Adipocyte (in vitro differentiated cells): ENCODE measurements at places on chromosomes 16 and 17.

GRCh38 chr17:56447171-56447570 lies 146.3 kb upstream of the NOG start:
- DNase-seq: no peak

DNA sequence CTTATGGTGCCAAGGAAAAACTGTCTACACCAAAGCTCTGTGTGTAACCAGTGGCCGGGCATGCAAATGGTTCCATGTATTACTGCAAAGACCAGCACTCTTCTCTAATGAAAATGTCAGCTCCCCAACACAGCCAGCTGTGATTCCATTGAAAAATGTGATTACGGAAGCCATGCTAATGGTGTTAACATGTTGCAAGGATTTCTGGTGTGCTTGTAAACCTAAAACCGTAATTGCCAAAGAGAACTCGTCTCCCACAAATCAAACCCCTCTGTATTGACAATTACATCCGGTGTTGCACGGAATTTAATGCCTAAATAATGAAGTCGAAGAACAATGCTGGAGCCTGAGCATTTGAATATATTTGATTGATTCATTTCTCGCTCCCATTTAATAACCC lies 351.7 kb downstream of the NPIPA8 start:
- DNase-seq: no peak

- peak; percentile 94 for DNase-seq
These were observed 21.8 kb downstream of the ITGB3 start for GRCh38 chr17:47275245-47275984.

- DNase-seq: peak; percentile 77
These were observed 6.2 kb upstream of the DUSP14 start for GRCh38 chr17:37483311-37484039.

GRCh38 chr16:24516900-24517669 lies 22.3 kb upstream of the RBBP6 start:
- peak; percentile 95 for DNase-seq

DNA sequence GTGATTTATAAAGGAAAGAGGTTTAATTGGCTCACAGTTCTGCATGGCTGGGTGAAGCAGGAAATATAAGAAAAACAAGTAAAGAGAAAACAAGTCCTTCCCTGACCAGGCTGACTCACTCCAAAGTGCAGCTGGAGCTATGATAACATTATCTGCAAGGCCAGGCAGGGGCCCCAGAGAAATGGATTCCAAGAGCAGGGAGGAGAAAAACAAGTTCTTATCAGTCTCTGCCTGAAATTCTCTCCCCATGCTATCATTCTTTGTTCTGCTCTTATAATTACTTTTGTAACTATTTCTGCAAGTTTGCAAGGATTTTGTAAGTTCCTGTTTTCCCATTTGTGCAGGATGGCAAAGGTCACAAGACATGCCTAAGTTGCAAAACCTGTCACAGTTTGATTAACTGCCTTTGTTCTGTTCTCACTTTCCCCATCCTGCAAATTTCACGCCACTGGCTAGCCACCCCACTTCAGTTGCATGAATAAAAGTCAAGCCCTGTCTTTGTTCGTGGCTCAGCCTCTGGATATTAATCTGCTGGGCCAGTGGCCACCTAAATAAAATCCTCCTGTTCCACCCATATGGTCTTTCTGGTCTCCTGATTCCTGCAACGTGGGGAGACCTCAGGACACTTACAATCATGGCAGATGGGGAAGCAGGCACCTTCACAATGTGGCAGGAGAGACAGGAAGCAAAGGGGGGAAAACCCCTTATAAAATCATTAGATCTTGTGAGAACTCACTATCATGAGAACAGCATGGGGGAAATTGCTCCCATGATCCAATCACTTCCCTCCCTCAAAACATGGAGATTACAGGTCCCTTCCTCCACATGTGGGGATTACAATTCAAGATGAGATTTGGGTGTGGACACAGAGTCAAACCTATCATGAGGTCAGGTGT lies 13.1 kb downstream of the ABCA9 start:
- peak; percentile 70 for DNase-seq

DNA sequence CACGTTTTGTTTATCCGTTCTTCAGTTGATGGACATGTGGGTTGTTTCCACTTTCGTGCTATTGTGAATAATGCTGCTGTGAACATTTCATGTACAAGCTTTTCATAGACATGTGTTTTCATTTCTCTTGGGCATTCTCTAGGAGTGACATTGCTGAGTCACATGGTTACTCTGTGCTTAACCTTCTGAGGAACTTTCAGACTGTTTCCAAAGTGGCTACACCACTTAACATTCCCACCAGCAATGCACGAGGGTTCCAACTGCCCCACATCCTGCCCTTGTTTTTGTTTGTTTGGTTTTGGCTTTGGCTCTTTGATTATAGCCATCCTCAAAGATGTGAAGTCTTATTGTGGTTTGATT lies 14.2 kb upstream of the PEMT start:
- peak; percentile 75 for DNase-seq

GRCh38 chr17:77436058-77436442 lies 295.3 kb downstream of the SEC14L1 start:
- DNase-seq: peak; percentile 44

DNA sequence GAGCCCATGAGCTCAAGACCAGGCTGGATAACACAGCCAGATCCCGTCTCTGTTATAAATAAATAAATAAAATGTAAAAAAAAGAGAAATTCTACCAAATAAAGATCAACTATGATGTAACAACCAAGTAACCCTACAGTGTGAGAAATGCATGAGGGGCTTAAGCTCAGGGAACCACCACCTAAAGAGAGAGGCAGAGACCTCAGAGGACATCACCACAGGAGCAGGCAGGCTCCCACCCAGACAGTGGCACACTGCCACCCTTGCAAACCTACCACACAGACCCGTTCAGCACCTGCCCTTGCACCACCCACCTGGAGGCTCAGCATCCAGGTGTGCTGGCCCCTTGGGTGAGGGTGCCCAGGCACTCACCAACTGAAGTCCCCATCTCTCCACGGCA lies 45.6 kb downstream of the ANKRD11 start:
- DNase-seq: no peak

- peak; percentile 57 for DNase-seq
These were observed 21.5 kb upstream of the PSMD7 start for GRCh38 chr16:74275031-74275636.

- no peak for DNase-seq
These were observed 36.8 kb downstream of the CPPED1 start for GRCh38 chr16:12766853-12767252.

DNA sequence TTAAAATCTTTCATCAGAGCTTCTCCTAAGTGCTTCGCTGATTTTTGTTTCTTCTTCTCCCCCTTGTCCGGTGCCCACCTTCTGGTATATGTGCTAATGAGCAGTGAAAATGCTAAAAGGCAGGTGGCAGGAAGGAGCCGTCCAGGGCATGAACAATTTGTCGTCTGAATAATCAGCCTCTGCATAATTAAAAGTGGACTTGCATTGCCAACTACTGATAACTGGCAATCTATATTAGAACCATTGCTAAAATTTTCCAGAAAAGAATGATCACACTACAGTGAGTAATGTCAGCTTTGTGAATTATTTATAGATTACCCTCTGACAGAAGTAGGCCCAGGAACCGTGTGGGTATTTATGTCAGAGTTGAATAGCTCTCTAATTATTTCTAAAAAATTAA lies 28.1 kb downstream of the SERPINF1 start:
- DNase-seq: no peak

GRCh38 chr17:57548421-57549410 lies 196.4 kb downstream of the CCDC182 start:
- DNase-seq: no peak

GRCh38 chr17:57881783-57882351 lies 32.0 kb upstream of the MRPS23 start:
- no peak for DNase-seq

DNA sequence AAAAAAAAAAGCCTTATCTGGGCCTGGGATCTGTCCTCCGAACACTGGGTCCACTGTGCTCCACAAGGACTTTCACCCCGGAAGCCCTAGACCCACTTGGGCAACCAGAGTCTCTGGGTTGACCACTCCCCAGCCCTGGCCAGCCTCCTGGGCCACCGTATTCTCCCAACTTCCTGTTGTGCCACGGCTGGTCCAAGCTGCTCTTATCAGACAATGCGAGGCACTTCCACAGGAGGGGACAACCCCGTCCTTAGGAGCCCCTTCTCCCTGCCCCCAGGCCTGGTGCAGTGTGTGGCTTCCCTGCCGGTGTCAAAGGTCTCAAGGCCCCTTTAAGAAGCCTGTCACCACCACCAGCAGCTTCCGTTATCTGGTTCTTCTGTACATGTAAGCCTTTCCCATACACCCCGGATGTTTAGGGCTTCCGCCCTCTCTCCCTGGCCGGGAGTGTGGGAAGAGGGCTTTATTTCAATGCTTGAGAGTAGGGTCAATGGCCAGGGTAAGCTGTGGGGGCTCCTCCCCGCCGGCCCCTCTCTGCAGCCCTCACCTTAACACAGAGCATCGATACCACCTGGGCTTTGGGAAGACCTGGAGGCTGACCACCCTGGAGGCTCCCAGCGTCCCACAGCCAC lies 313.0 kb downstream of the SEC14L1 start:
- no peak for DNase-seq

GRCh38 chr17:76972046-76972641 lies 103.9 kb downstream of the MGAT5B start:
- DNase-seq: no peak

- DNase-seq: no peak
These were observed 46.8 kb downstream of the OMG start for GRCh38 chr17:31250229-31250628.

DNA sequence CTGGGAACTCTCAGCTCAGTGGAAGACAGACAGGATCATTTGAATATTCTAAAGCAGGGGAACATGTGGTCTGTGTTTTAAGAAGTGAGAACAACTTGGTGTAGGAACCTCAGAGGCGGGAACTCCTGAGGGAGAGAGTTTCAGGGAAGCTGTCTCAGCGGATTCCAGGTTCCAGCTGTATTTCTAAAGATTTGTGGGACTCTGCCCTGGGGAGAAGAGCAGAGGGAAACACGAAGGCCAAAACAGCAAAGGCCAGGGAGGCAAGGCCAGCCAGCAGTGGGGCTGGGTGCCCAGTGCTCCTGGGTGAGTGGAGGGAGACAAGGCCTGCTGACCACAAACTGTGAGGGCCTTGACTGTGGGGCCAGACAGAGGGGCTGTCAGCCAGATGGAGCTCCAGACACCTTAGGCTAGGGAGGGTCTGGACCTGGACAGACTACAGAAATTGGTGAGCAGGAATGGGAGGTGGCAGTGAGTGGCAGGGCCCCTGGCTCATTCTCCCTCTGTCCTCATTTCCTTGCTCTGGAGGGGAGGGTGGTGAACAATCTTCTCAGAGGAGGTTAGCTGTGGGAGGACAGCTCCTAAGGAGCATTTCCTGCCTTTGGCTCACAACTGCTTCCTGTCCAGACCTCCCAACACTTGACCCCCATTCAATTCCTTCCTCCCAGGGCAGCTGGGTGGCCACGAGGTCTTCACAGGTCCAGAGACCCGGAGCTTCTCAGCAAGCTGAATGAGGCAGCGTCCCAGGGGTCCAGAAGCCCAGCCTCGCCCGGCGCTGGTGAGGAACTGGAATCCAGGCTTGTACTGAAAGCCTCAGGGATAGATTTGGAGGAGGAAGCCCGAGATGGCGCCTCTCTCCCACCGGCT lies 21.0 kb upstream of the FZD2 start:
- peak; percentile 44 for DNase-seq

GRCh38 chr17:31309556-31309955 lies 4.3 kb downstream of the EVI2B start:
- DNase-seq: no peak

DNA sequence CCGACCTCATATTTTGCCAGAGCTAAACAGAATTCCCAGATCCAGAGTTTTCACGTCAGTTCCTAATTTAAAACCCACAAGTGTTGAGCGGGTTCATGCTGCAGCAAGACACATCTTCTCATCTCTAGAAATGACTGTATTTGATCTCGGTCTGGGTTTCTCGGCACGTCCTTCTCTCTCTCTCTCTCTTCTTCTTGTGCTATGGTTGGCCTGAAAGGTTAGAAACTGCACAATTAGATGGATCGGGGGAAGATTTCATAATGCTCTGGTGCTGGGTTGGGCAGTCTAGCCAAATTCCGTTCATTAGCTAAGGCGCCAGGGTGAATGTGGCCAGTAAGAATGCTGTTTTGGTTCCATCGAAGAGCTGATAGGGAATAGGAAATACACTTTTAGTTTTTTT lies 158.9 kb upstream of the NOG start:
- no peak for DNase-seq

GRCh38 chr17:11506635-11507034 lies 91.6 kb upstream of the DNAH9 start:
- DNase-seq: peak; percentile 7

- peak; percentile 48 for DNase-seq
These were observed 11.5 kb downstream of the SLC46A1 start for GRCh38 chr17:28394337-28395116.

GRCh38 chr16:67229906-67230808 lies 3.2 kb downstream of the TMEM208 start:
- no peak for DNase-seq

DNA sequence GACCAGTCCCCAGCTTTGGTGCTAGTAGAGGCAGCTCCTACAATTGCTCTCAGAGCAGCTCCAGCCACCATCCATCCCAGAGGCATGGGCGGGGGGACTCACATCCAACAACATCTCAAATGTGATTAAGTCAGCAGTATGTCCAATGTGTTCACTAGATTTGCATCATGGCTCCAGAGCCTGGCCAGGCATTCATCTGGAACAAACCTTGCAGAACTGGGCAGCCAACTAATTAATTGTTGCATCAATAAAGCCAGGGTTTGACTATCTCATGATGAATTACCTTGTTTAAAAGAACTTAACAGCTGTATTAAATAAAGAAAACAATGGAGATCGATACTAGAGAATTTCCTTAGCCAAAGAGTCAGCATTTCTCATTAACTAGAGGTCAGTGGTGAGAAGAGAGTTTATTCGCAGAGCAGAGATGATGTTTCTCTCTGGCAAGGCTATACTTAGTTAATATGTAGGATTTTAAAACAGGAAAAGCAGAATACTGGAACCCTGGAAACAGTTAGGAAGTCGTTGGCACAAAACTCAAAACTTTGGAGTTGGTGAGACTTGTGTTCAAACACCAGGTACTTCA lies 494.4 kb downstream of the GRIN2A start:
- DNase-seq: no peak

DNA sequence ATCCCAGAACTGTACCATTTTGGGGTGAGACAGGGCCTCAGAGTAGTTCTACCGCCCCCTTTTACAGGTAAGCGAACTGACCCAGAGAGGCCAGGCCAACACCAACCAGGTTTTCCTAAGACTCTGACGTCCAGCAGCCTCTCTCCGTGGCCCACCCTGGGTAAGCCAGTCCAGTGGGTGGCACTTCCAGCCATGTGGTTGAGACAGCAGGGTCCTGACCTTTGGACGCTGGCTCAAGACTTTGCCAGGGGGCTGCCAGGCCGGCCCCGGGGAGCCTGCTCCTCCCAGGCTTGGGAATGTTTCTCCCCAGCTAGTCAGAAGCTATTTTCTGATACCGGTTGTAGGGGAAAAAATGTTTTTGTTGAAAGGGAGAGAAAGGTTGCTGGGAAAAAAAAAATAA lies 16.9 kb downstream of the GPRC5C start:
- no peak for DNase-seq

GRCh38 chr16:20079106-20079505 lies 5.4 kb upstream of the GPR139 start:
- no peak for DNase-seq
